CD8-positive, alpha-beta T cell (primary cell): ENCODE measurements at places on chromosomes 1 and 21.

DNA sequence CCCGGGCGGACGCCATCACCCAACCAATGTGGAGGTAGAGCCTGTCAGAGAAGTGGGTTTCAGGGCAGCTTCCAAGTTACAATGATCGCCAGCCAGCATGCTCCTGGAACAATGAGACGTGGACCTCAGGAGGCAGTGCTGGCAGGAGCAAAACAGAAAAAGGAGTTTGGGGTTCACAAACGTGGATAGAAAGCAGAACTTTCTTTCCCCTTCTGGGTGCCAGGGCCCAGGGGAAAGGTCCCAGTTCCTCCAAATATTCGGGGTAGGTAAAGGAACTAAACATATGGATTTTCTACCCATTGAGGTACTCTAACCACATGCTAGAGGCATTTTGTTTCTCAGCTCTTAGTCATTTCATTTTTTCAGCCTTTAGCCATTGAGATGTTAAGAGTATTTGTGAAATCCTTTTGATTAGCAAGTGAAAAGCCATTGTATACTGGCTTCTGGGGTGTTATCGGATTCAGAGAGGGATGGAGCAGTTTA, 488.4 kb upstream of the ADGRL2 start:
- no peak for DNase-seq

DNA sequence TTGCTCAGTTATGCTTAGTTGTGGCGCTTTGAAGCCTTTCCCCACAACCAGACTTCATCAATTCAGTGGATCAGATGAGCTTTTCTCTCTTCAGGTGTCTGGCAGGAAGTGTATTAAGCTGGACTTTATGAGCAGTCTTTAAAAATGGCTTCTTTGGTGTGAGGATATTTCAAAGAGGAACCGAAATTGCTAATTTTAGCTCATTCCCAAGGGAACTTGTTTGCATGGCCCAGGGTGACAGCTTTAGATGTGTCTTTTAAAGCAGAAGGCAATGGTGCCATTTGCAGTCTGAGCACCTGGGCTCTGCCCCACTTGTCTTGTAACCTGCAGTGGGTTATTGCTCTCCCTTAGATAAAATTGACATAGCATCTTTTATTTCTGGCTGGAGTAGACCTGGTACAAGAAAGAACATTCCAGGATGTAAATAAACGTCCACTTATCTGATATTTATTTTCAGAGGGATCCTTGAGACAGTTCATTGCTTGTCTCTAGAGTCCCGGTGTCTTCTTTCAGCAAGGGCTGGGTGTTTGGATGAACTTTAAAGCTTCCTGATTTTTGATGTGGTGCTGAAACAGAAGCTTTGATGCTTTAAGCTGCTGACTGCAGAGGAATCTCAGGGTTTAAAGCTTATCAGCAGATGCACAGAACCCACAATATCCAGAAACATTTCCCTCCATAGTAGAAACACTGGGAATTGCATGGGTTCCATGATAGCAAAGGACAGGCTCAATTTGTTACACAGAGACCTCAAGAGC, 241.7 kb downstream of the ADGRL2 start:
- no peak for DNase-seq

DNA sequence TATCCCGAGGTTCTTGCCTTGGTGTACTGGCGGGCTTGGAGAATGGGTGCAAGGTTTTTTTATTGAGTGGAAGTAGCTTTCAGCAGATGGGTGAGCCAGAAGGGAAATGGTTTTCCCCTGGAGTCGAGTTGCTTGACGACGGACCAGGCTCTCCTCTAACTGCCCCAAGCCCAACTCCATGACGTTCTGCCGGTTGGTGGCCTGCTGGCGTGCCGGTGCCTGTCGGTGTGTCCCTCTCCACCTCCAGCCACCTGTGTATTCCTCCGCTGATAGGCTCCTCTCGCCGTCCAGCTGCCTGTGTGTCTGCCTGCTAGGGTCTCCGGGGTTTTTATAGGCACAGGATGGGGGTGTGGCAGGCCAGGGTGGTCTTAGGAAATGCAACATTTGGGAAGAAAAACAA, 34.3 kb upstream of the PTGFRN start:
- no peak for DNase-seq

- no peak for DNase-seq
Measured at GRCh38 chr21:31671146-31671716, 11.7 kb downstream of the SOD1 start.

DNA sequence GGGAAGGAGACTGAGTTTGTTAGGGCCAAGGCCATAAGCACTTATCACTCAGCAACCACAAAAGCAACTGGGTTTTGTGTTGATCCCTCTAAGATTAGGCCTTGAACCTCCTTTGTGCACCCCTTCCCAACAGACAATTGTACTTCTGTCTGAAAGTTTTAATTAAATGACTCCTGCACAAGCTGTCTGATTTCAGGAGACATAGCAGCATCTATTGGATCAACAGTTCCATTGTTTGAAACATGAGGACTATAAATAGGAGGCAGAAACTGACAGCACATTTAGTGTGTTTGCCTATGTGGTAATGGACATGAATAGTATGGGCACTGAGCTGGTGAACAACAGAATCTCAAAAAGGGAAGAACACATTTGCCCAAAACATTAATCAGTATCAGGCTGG, 167.3 kb upstream of the KCNJ6 start:
- no peak for DNase-seq

DNA sequence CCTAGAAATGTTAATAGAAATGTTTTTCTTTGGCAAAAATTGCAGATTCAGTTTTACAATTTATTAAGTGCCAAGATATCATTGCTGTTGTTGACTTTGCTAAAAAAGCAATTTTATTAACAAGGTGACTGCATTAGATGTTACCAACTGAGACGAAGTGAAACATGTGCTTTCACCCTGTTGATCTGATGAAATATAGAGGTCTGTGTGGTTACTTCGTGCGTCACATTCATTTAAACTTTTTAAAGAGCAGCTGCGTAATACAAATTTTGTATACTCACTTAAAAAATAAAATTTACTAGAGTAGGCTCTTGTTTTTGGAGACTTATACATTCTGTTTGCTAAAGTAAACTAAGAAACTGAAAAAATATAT, 465.7 kb downstream of the USP25 start:
- no peak for DNase-seq

DNA sequence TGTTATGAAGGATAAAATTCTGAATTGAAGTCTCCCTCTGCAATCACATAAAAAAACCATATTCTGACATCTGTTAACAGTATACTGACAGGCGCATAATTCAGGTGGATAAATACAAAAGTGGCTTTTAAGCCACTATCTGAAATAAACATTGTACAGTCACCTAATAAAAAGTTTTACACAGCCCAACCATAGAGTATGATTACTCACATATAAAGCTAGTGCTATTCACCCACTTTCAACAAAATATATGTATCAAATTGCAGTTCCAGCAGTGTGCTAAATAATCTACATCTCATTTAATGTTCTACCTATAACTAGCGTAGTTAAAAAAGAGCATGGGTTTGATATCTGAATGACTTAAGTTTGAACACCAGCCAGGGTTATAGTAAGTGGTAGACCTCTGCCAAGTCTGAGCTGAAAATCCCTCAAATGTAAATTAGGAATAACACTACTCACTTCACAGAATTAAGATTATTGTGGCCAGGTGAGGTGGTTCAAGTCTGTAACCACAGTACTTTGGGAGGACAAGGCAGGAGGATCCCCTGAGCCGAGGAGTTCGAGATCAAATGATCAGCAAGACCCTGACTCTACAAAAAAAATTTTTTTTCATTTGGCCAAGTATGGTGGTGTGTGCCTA, 3.9 kb downstream of the EGLN1 start:
- DNase-seq = no peak

GRCh38 chr1:234186037-234186688, 187.1 kb upstream of the COA6 start:
- DNase-seq = no peak

GRCh38 chr1:104807590-104807989, 1057.9 kb downstream of the AMY1C start:
- no peak for DNase-seq

DNA sequence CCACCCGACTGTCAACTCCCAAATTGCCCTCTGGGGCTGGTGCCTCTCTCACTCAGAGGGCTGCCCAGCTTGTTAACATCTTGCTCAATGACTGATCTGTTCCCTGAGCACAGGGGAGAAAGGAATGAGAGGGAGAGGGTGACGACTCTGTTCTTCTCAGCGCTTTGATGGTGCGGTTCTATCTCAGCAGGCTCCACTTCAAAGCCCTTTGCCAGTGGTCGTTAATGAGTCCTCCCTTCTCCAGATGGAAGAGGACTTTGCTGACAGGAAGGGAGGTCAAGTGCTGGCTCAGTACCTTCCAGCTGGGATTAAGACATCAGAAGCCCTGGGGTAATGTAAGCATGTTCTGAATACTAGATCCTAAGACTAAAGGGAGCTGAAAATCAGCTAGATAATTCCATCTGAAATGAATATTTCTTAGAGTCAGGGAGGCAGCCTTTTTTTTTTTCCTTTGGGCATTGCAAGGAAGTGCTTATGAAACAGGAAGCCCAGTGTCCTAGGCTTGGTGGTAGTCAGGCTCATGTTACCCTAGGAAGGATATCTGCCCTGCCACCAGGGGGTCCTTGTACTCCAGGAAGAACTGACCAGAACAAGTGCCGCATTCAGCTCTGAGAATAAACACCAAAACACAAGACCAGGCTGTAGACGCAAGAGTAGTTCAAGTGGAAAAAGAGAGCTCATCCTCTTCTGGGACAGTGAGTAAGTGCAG, 4.7 kb downstream of the FMOD start:
- no peak for DNase-seq

- DNase-seq = no peak
Measured at GRCh38 chr1:108560189-108560873, 431 bp downstream of the EEIG2 start.

DNA sequence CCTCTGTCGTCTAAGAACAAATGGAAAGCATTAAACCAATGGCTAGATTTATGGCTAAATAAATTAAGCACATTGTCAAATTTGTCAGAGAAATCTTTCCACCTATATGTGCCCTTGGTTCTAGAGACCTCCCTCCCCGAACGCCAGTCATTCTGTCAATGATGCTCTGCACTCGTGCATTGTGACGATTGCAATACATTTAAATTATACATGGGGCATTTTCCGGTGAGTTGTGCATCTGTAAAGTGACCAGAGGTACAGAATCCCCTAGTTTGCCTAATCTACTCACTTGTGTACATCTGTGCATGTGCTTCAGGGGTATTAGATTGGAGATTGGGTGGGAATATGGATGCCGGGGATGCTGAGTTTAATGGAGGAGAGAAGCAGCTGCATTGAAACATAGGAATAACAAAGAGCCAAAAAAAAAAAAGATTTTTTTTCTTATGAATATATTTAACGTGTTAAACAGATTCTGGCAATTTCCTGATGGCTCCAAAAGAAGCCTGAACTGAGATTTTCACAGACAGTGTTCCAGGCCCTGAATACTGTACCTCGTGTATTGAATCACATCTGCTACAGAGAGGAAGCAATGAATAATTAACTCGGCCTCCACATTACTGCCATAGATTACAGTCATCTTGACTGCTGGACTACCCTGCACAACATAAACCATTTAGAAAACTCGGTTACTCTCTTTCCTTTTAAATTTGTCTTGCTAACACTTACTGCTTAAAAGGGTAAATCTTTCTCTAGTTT, 149.0 kb upstream of the C1orf87 start:
- DNase-seq = no peak

- peak; percentile 68 for DNase-seq
Measured at GRCh38 chr1:223843934-223844786, 1.6 kb downstream of the TP53BP2 start.

GRCh38 chr1:104746994-104747393, 997.3 kb downstream of the AMY1C start:
- DNase-seq = no peak

GRCh38 chr21:37763298-37763697, 153.0 kb downstream of the KCNJ6 start:
- DNase-seq = no peak

DNA sequence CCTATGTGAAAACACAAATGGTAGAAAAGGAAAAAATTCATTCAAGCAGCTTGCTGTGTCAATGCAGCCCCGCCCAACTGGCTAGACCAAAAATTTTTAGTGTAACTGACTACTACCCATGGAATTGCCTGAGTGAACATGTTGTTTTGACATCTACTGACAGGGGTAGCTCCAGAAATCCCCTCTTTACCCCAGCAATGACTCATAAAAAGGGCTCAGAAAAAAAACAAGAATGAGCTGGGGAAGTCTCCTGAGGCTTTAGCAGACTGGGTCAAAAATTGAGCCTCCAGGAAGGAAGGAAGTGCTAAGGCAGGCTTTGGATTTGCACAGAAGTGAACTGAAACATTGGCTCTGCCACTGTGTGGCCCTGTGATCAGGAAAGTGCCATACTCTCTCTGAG, 24.4 kb upstream of the FGGY start:
- no peak for DNase-seq

GRCh38 chr1:83834621-83835264, 164.2 kb downstream of the TTLL7 start:
- no peak for DNase-seq

- DNase-seq = no peak
Measured at GRCh38 chr21:30592140-30592539, at the start of gene KRTAP6-3. Gene KRTAP6-3, plus strand, starts transcription at chr21:30592440. Its CDS starts 6 bp downstream, at chr21:30592446.

- no peak for DNase-seq
Measured at GRCh38 chr1:198906739-198907422, 268.0 kb downstream of the PTPRC start.

DNA sequence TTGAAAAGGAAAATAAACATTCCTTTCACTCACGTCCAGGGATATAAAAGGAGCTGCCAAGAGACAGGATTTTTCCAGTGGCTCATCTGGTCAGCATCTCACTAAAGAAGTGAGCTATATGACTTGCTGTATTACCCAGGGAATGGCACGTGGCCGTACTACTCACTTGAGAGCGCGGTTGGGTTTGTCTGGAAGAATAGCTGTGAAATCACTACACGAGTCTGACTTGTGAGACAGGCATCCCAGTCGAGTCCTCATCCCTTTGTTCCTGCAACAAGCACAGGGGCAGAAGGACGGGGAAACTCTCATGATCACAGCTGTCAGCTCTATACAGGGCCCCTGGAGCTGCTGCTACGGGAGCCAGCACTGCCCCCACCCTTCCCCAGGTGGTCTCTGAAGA, 17.7 kb downstream of the RGS8 start:
- no peak for DNase-seq

DNA sequence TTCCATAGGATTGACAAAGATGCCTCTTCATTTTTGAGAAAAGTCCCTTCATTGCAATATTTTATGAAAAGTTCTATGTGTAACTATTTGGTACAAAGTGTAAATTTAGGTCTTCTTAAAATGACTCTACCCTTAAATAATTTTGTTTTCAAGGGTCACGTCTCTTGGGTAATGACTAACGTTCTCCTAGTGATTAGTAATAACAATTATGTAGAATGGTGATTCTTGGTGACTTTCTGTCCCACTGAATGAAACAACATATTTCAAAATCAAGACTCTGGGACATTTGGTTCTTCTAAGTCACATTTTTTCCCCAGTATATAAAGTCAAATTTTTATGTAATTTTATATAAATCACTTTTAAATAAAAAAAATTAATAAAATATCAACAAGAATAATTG, 277.5 kb upstream of the ADAMTS5 start:
- no peak for DNase-seq

DNA sequence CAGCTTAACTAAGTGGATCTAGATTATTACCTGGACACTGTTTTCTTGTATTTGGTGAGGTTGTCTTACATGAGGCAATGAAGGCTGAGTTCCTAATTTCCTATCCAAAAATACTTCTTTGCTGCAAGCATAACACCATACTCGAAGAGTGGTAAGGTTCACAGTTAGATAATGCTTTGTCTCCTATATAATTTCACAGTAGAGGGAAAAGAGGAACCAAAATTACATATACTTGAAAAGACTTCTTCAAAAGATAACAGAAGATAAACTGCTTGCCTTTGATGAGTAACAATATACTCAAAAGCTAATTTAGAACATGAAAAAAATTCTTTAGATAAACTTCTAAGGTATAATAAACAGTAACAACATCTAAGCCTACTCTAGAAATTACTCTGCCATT, 20.4 kb downstream of the USP33 start:
- DNase-seq = no peak

GRCh38 chr1:25099343-25099951, 132.9 kb downstream of the SYF2 start:
- peak; percentile 49 for DNase-seq
